ENCODE measurements at places on chromosomes 16 and 17.
A peak's percentile ranks its signal among the peaks of the same experiment; 100 is the strongest.

DNA sequence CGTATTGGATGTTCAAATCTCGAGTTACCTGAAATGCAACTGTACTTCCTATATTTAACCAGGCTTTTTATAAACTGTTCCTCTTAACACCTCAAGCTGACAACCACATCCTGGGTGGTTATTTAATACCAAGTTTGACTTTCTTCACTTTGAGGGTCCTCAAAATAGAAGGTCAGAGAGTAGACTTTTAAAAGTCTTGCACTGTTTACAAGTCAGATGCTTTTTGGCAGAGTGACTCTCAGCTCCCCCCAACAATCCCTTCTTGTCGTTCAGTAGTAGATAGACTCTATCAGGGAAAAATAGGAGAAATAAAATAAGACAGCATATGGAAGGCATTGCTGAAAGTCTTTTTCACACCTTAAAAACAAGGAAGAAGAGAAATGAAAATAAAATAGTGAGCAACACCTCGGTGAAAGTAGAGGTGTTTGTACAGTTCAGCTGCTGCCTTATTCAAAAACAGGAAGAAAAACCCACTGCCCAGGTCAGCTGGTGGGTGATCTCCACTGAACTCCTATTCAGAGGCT lies 650.4 kb downstream of the WWOX start:
- no peak for DNase-seq

GRCh38 chr17:18950944-18951905 lies 740 bp upstream of the SLC5A10 start:
- no peak for DNase-seq

GRCh38 chr16:11300560-11300892 lies 19.4 kb upstream of the PRM1 start:
- DNase-seq: no peak

GRCh38 chr16:67146523-67147357 lies 4.1 kb downstream of the B3GNT9 start:
- no peak for DNase-seq

GRCh38 chr17:8015236-8015956 lies 13.0 kb downstream of the GUCY2D start:
- DNase-seq: no peak

- no peak for DNase-seq
Observed at GRCh38 chr16:55871411-55872038, 3.6 kb downstream of the CES5A start.

DNA sequence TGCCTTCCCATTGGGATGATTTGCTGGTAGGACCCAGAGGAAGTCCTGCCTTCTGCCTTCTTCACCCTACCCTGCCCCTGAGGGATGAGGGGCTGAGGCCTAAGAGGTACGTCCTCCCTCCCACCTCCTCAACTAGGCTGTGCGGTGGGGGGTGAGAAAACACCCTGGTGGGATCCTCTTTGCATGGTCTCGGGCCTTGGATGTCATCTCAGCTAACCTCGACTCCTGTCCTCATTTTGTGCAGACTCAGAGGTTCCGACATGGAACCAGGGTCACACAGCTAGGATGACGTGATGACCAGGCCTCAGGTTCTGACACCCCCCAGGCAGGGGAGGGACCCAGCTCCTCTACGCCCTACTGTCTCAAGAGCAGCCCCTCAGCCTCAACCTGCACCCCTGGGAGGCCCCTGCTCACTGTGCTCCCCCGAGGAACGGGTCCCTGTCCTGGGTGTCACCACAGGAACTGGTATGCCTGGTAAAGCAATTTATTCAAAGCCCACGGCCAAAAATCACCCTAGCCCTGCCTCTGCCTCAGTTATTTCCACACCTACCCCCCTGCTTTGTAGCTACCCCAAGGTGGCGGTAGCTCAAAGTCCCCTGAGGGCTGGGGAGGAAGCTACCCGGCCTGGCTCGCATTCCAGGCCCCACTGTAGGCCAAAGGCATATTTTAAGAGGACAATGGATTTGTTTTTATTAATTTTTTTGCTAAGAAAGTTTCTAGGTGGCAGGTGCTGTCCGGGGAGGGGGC lies 17.5 kb downstream of the UNC13D start:
- no peak for DNase-seq

GRCh38 chr16:25912321-25912720 lies 220.6 kb downstream of the HS3ST4 start:
- DNase-seq: no peak

DNA sequence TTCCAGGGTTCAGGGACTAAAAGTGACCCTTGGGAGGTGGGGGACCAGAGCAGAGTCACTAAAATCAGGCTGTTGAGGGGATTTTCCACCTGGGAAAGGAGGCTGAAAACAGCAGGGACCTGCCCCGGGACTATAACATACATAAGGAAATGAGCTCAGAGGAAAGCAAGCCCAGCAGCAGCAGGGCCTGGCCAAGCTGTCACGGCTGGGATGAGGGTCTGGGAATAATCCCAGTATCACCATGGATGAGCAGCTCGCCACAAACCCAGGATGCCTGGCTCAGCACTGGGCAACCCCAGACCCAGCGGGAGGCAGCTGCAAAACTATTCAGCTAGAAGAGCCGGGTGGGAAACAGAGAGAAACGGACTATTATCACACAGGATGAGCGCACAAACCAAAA lies 72.4 kb downstream of the RPH3AL start:
- DNase-seq: peak; percentile 1

GRCh38 chr16:24015923-24016322 lies 180.1 kb downstream of the PRKCB start:
- DNase-seq: no peak

GRCh38 chr17:48993951-48994350 lies 3.2 kb upstream of the IGF2BP1 start:
- no peak for DNase-seq

DNA sequence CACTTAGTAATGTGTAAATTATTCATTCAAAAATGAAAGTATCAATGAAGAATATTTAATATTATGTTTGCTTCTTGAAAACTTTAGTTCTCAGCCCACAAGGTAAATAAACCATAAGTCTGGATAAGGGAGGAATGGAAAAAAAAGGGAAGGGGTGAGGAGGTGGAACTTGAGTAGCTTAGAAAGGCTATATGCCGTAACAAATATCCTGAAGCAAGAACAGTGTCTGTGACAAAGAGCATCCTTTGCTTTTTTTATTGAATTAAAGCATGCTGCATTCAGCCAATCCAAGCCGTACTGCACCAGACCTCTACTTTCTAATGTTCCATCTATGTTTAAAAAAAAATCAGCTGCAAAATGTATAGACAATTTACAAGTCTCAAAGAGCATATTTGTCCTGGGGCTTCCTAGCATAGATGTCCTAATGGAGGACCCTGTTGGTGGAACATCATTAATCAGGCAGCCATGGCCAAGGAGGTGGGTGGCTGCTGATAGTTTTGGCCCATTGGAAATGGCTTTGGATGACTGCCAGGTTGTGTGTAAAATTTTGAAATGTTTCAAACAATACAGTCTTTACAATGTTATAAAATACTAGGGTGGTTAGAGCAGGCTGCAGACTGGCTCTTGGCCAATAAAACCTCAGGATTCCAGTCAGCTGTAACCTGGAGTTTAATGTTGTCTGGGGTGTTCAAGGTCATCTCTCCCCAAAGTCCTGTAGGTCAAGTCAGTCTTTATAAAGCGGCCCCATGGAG lies 895.8 kb upstream of the SOX9 start:
- DNase-seq: no peak

Data from CD8-positive, alpha-beta memory T cell (primary cell).